ENCODE measurements at places on chromosomes 12 and 14.
A peak's percentile ranks its signal among the peaks of the same experiment; 100 is the strongest.

GRCh38 chr12:9910716-9911421 is 21.3 kb downstream of the CLEC2A start:
- DNase-seq: no peak

- no peak for DNase-seq
Measured at GRCh38 chr12:109497675-109498074, 20.2 kb downstream of the UBE3B start.

DNA sequence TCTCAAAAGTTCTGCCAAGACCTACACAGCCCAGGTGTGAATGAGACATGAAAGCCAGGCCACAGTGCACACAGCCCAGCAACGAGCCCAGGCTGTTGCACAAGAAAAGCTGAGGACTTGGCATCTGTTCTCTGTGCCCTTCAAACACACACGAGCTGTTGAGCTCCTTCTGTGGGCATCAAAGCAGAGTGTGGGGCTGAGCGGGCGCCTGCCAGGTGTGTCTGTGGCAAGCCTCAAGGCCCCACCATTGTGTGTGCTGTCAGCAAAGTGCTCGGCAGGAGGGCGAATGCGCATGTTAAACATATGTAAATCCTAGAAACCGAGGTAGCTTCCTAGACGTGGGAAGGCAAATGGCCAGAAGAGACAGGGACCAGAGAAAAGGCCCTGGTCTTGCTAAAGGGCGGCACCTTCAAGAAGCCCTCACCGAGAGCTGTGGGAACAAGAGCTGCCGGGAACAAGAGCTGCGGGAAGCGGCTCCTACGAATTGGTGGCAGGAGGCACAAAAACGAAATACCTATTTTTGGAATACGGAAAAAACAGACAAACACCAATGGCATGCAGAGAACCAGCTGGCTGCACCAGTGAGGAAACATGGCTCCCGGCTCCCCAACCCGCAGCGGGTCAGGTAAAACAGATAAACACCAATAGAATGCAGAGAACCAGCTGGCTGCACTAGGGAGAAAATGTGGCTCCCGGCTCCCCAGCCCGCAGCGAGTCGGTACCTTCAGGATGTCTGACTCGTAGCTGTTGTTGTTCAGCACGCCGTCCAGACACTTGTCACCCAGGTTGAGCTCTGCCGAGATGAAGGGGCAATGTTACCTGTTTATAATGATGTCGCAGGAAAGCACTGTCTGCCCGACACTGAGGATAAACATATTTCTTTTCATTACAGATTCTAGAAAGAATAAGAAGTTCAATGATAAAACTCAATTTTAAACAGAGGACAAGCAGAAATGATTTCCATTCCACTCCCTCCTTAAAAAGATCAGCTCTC is 19.0 kb upstream of the GOLGA3 start:
- DNase-seq: no peak

- DNase-seq: no peak
Measured at GRCh38 chr12:55651299-55651683, 14.6 kb downstream of the OR10P1 start.

DNA sequence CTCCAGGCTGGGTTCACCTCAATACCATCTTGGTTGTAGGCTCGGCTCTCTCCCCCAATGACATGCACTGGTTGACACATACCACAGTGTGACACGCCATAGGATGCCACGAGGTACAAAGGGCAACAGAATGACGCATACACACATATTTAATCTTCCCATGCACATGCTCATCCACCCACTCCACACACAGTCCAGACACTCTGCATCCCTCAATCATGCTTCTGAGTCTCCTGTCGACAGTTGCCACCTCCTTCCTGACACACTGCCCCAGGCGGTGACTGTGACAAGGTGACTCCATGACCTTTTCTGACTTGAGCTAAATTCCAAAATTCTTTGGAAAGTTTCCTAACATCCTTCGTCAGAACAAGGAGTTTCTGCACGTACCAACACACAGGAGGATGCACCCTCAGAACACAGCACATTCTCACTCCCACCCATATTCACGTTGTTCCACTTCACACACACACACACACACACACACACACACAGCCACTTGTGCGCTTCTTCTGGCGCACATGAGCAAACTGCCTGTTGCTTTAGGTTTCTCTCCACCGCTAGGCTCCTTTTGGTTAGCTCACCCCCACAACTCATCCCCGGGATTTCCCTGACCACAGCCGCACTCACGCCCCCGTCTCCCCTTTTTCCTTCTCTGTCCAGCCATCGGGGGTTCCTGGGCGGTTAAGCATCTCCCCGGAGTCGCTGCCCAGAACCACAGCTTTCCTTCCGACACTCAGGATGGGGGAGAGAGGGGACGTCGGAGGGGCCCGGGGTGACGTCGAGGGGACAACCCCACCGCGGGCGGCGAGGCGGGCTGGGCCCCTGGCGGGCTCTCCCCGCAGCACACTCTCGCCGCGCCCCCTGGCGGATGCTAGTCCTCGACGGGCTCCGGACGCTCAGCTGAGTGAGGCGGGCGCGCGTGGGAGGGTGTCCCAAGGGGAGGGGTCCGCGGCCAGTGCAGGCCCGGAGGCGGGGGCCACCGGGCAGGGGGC is 536 bp upstream of the WNT1 start:
- peak; percentile 65 for DNase-seq

- no peak for DNase-seq
Measured at GRCh38 chr14:59251811-59252771, 63.6 kb downstream of the DAAM1 start.

DNA sequence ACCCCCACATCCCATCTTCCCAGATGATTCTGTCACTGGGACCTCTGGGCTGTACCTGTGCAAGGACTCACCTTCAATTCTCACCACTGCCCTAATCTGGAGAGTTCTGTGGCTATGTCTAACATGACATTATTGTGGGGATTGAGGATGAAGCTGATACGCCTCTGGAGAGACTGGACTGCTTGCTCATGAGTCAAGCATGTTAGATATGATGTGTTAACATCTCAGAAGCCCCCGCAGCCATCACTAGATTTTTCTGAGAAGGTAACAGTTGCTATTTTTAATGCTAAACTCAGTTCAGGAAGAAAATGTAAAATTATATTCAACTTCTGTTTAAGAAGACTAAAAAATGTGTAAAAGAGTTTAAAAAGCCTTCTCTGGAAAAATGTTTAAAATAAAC is 25.7 kb downstream of the JKAMP start:
- no peak for DNase-seq

- no peak for DNase-seq
Measured at GRCh38 chr12:11621797-11622423, 27.6 kb upstream of the ETV6 start.

- DNase-seq: no peak
Measured at GRCh38 chr14:73240816-73241480, 3.6 kb downstream of the PAPLN start.

GRCh38 chr12:8065991-8066594 is at the start of gene C3AR1:
Gene C3AR1 (minus strand): TSS chr12:8066359. CDS start chr12:8060185, 6,174 bp downstream.
- DNase-seq: peak; percentile 16

DNA sequence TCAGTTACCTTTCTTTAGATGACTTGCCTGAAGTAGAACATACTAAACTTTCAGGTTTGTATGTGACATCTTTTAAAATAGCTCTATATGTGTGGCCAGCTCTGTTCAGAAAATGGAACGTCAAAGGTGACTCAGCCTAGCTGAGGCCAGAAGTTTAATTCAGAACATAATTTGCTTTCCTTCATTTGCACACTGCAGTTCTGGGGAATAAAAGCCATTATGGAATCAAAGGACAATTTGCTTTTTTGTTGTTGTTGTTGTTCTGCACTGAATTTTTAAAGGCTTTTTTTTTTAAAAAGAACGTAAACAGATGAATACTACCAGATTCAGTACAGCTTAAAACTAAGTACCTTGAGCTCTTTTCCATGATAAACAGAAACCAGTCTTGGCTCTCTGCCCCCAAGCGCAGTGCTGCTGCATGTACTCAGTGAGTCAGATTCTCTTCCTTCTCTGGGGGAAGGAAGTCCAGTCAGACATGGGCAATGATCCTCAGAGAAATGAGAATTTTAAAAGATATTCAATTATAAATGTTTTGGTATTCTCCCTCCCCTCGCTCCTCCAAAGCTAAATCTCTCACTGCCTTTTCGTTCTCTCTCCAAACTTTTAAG is 644.2 kb downstream of the NOVA1 start:
- DNase-seq: no peak

DNA sequence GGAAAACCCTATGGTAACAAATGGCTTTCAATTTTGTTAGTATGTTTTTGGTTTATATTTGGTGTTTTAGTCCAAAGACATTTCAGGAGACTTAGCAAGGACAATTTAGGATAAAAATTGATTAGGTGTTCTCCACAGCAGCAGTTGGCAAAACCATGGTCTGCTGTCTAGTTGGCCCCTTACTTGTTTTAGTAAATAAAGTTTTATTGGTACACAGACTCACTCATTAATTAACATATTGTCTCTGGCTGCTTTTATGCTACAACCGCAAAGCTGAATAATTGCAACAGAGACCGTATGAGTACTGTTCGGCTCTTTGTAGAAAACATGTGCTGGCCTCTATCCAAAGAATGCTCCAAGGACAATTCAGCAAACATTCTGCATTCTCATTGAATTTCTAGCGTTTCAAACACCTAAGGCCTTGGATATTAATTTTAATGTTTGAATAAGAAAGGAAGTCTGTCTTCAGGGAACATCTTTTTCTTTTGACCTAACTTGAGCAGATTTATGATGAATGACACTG is 77.7 kb downstream of the CCDC92 start:
- DNase-seq: no peak

DNA sequence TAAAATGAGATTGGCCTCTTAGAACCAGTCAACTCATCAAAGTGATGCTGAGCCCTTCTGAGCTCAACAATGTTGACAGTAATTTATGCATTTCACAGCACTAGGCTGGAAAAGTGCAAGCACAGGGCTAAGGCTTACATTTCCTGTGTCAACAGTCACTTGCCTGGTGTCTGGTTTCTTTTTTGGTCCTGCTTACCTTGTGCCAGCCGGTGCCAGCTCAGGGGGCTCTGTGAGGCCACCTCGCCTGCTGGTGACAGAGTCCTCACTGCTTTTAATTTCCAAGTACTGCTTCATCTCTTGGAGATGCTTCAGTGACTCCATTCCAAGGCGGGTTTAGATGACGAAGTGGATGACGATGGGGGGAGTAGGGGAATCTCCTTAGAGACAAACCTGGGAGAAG is 53.1 kb upstream of the KCNA1 start:
- no peak for DNase-seq

Data from activated T-cell treated with anti-CD3 and anti-CD28 coated beads for 24 hours (primary cell).